Heart right ventricle (tissue), 16 donors: ENCODE measurements at places on chromosomes 5 and 9. TPM values are rescaled to one million over a fixed set of nuclear protein-coding genes. Genes with fewer than 3 reads are reported as not detected.

DNA sequence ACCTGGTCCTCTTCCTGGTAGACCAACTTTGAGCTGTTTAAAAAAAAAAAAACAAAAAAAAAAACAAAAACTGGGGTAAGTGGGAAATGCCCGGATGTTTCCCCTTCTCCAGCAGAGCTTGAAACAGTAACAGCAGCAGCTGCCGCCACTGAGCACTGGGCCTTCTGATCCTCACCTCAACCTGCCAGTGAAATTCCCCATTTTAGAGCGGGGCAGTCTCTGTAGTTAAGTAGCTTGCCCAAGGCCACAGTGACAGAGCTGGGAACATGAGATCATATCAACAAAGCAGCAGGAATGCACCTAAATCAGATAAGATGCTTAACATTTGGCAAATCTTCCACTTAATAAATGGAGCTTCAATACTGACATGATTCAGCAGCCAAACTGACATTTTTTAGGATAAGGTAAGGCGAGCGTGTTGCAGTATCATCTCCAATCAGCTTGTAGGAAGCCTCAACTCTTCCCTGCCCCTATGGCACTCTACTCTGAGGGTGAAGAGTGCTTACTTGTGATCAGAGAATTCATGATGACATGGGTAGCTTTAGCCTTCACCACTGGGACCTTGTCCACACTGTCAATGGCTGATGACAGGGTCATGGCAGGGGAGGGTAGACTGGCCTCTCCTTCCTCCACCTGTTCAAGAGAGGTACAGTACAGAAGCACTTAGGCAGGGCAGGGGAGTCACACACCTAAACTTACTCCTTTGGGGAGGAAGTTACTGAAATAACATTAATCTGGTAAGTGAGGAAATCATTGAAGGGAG, 9.3 kb downstream of the KIAA1191 start:
- DNase-seq, result no peak

DNA sequence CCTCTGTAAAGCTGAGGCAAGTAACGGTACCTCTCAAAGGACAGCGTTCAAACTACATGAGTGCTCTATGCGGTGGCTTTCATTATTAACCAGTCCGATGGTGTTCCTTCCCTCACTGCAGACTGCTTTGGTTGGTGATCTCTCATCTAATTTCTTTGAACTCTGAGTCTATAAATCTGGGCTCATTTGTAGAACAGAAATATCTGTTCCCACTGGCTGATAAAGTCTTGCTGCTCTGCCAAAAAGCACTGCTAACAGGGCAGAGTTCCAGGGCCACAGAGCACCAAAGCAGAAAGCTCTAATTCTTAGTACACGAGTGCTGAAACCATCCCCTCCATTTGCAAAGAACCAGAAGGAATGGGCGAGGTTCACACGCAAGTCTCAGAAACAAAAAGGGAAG, 81.9 kb downstream of the MED27 start:
- peak; percentile 52 for DNase-seq

DNA sequence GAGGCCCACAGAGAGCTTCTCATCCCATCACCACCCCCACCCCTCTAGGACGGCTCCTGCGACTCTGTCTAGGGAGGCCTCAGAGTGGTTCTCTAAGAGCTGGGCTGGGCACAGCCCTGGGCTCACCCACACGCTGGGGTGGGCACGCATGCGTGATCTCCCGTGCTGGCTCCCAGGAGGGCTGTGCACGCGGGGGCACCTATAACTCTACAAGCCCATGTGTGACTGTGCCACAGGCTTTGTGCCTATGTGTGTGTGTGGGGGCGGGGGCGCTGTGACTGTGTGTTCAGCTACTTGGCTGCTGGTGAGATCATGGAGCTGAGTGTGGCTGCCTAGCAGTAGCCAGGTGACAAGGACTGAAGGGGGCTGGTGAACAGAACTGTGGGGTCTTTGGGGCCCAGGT, 32.2 kb downstream of the NDUFA8 start:
- no peak for DNase-seq

GRCh38 chr9:74804018-74804385, 83.7 kb downstream of the TRPM6 start:
- no peak for DNase-seq

DNA sequence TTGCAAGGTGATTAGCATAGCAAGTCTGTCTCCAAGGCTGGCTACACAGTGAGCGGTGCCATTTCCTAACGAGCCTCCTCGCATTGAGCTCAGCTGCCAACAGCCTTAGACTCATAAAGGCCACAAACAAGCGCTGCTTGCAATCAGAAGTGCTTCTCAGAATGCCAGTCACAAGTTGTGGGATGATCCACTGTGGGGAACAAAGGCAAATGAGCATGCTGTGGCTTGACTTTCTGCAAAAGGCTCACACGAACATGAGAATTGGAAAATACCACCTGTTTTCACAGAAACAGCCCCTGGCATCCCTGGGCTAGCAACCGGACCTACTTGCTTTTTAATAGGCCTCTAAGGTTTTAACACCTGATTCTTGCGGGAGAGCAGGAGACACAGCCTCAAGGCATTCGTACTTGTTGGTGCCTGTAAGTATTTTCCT, 215.5 kb downstream of the FANCC start:
- DNase-seq, result no peak

DNA sequence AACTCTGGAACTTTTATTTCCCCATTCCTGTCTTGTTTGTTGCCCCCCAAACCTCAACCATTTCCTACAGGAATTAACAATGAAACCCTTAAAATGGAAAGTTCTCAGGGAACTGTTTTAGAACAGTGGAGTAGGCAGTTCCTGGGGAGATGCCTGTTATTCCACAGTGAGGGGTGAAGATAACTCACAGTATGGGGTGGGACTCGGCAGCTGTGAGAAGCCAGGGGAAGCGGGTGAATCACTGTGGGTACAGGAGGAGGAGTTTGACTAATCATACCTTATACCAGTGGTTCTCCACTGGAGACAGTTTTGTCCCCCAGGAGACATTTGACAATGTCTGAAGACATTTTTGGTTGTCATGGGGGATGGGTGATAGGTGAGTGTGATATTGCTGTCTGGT, 36.9 kb upstream of the GLRA1 start:
- no peak for DNase-seq

- DNase-seq, result no peak
These were observed 136.4 kb downstream of the PIP5K1B start for GRCh38 chr9:68841276-68842052.

- DNase-seq, result no peak
These were observed 2.4 kb downstream of the CCL28 start for GRCh38 chr5:43409809-43410271.

DNA sequence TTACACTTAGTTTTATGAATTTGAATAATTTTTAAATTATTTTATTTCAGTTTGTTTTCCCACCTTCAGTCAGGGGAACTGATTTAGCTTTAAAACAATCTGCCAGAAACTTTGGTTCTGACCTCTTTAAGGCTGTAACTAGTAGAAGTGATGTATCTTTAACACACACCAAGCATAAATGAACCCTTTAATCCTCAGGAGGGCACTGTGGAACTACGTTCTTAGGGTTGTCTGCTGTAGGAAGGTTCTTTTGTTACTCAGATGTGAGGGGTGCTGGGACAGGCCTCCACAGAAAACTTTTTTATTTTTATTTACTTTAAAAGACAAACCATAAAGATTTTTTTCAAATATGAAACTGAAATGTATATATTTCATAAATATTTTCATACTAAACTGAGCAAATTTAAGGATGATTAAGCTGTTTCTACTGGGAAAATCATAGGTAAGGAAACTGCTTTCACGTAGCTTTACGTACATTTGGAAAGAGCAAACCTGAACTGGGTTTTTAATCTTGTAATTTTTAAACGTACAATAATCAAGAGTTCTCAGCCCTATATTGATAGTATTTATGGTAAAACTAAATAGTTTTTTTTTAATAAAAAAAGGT, 5.3 kb downstream of the KLF4 start:
- DNase-seq, result no peak

DNA sequence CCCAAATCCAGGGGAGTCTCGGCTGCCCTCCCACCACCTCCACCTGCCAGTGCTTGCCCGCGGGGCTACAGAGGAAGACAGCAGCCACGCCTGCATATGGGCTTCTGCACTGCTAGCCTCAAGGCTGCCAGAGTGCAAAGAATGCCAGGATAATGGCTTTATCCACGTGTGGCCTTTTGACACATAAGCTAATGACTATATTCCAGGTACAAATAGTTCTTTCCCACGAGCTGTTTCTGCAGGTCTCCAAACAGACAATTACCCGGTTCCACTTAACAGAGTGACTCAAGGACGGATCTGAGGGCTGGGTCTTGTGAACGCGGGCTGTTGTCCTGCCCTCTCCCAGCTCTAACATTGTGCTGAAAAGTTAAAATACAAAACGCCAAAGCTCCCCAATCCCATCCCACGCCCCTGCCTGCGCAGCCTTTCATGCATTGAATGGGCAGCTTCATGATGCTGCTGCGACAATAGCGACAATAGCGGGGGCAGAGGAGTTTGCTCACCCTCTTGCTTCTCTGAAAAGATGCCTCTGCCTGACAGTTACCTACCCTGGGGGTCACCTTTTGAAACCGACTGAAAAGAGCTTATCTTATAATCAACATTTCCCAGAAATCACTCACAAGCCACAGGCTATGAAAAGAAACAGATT, 39.1 kb upstream of the MSH3 start:
- no peak for DNase-seq

GRCh38 chr5:164364237-164365208, 859.1 kb downstream of the MAT2B start:
- DNase-seq, result no peak

IRX1 gene
- not detected for total RNA-seq

FST gene
- 0.66 TPM for total RNA-seq

APC gene
- total RNA-seq, result 34.9 TPM
